ENCODE measurements at places on chromosomes 7 and 10.

DNA sequence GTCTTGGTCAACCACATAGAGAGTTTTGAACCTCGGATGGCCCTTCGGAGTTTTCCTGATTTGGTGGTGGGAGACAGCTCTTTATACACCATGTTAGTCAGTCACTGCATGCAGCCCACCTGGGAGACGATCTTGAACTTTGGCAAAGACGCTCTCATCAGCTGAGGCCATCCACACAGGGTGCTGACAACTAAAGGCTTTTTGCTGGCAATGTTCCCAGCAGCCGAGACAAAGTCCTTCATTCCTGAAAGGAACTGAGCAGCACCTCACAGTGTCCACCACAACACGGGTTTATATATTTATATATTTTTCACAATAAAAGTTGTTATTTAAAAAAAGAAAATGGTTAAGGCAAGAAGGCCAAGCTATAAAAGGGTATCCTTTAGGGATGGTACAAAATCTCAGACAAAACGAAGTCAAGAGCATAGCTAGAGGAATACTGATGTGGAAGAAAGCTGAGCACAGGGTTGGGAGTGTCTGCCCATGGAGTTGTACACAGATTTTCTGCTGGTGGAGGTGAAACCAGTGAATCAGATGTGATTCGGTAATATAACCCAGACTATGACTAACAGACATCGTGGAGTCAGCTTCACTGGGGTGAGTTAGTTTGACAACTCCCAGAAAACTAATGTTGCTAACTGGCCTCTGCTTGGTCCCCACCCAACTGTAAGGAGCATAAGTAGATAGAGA is 27.4 kb upstream of the CAPZA2 start:
- DNase-seq, result no peak

GRCh38 chr7:116836048-116836447 is 26.3 kb upstream of the CAPZA2 start:
- no peak for DNase-seq

DNA sequence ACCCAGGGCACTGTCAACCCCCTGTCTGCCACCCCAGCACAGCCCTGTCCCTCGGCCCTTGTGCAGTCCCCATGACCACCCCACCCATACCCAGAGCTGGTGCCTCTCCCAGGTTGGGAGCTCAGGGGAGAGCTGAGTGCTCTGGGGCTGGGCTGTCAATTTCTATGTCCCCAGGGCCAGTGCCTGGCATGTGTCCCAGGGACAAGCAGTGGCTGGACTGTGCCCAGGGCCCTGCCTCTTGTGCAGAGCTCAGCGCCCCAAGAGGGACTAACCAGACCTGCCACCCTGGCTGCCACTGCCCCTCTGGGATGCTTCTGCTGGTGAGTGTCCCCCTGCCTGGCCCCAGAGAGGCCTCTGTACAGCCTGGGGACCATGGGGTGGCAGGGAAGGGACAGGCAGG is 29.0 kb upstream of the ZNF862 start:
- DNase-seq, result no peak

DNA sequence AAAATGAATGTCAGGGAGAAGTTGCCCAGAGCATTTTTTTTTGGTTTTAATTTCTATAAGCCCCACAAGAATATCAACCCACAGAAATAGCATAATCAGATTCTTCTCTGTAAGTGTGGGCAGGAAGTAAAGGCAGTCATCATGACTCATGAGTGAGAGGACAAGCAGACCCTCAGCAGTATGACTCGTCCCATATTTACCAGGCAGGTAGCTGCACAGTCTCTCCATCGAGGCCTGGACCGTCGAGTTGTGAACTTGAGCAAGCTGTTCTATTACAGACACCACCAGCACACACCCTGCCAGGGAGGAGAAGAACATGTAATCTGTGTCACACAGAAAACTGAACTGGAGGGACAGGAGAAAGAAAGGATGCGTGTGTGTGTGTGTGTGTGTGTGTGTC is 37.8 kb downstream of the AOAH start:
- DNase-seq, result no peak

- DNase-seq, result no peak
Observed at GRCh38 chr10:127175357-127176110, 20.9 kb downstream of the INSYN2A start.

DNA sequence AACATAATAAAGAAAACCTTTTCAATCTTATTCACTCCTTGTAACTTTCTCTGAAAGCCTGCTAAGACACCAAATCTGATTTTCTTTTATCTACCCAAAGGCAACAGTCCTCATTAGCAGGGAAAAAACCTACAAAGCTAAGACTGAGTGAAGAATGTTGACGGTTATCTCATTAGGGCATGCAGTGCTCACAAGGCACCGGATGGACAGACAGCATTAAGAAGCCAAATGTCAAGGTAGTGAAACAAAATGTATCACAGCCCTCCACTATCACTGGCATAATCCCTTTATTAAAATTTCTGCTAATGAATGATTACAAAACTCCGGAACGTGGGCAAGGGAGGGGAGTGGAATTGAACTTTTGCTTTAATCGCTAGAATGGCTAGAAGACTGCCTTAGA is 442.8 kb downstream of the NEBL start:
- DNase-seq, result no peak

DNA sequence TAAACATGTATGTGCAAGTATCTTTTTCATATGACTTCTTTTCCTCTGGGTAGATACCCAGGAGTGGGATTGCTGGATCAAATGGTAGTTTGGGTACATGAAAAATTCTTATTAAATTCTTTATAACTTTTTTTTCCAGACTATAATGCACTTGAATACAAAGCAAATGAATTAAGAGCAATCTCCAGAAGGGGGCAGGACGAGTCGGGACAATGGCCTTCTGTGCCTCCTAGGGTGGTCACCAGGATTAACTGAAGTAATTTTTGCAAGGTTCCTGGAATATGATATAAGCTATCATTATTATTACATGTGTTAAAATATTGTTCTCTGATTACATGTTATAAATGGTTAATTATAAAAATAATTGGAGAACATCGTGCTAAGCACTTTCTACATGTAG is 127.2 kb downstream of the PPP1R17 start:
- DNase-seq, result no peak

DNA sequence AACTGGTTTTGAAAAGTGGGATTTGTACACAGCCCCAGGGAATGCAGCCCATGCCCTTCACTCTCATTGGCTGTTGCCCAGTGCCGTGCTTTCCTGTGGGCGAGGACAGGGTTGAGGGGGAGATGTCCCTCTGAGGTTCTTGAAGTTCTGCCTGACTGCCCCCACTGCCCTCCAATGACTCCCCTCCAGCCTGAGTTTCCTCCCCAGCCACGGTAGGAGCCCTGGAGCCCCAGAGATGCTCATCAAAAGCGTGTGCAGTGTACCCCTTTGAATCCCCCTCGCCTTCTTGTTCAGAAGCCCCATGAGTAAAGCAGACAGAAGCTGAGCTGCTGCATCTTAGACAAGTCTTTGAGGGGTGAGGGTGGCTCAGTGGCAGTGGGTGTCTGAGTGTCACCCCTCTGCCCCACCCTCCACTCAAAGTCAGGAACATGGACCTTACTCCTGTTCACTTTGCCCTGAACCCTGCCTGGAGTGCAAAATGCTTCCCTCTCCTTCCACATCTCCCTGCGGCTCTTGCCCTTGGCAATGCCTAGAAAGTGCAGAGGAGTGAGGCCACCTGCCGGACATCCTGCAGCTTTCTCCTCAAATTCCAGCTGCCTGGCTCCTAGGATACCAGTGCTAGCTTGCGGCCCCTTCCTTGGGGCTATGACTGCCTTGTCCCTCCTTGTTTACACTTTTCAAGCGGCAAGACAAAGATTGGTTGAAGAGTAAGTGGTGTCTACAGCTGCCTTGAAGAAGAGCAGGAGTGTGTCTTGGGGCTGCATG is 19.9 kb downstream of the FAM241B start:
- DNase-seq, result no peak

DNA sequence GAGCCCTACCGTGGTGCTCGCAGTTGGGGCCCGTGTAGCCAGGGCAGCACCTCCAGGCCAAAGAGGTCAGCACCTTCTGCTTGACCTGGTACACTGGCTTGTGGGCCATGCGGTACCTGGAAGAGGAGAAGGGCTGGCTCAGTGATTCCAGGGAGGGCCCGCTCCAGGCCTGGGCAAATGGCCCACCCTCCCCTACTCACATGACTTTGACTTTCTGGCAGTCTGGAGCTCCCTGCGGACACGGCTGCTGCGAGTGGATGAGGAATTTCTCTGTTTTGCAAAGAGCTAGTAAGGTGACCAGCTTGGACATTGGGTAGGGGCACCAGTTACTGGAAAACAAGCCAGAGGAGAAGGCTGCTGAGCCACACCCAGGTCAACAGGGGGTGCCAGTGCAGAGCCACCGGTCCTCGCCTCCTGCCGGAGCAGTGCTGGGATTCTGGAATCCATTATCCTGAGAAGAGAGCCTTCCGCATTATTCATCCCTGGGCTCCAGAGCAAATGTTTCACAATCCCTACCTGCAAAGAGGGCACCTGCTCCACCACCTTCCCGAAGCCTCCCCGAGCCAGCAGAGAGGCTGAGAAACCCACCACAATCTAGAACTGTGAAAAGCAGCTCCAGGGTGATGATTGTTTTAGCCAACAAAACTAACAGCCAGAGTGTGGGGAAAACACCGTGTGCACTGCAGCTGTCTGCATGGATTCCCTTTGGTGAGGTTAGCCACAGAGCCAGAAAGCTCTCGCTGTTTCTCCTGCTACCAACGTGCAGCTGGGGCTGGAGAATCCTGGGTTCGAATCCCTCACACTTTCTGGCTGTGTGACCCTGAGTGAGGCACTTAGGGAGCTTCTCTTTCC is 11.8 kb downstream of the MMRN2 start:
- DNase-seq, result no peak

DNA sequence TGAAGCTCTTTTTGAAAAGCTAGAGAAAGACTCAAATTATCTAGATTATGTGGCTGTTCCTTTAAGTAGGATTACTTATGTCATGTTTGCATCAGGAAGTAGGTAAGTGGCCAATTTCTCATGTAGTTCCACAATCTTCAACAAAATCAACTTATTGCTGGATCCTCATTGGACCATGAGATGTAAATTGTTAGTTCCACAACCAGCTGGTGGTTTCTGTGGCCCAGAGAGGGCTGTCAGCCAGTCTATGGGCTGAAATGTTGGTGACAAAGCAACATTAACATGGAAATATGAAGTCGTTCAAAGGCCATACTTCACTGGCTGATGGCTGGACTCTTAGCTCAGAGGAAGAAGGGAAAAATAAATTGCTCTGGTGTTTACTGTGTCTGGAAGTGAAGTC is 157.9 kb downstream of the PLXDC2 start:
- no peak for DNase-seq

- no peak for DNase-seq
Observed at GRCh38 chr7:114959931-114960330, 38.0 kb downstream of the MDFIC start.

DNA sequence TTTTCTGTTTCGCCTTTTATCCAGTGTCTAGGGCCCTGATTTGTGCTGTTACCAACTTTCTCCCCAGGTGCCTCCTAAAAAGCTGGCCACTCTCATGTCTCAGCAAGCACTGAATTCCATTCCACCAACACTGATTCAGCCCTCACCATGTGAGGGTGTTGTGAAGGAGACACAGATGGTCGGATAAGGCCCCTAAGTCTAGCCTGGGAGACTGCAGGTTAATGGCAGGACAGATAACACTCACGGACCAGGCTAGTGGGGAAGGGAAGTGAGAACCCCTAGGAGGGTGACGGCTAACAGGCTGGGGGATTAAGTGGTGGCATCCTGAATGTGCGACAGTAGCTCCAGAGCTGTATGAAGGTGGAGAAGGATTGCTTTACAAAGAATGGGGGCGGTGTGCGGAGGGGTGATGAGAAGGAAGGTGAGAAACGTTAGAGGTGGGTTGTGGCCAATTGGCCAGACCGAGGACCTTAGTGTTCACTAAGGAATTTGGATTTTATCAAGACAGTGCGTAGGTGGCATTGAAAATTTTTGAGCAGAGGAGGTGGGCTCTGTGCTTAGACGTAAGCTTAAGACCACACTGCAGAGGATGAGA is 3.8 kb upstream of the DUSP5 start:
- DNase-seq, result no peak

Measured in AG09309 (cell line).